ENCODE measurements at places on chromosomes 4 and X.

DNA sequence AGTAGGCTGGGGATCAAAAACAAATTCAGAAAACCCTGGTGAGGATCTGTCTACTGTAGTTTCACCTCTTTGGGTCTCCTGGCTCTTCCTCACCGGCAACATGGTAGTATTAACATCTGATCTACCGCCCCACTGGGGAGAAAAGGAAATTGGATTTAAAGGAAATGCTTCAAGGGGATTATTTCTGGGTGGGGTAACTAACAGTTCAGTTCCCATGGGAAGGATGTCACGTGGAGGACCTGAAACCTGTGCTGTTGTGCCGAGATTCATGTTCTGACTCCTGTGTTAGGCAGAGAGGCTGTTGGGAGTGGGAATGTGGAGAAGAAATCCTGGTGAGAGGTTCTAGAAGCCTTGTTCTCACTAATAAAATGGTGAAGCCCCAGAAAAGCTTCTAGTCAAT is 254.4 kb downstream of the BCOR start:
- DNase-seq: no peak

GRCh38 chr4:48420144-48420543 is 63.0 kb upstream of the SLC10A4 start:
- DNase-seq: no peak

DNA sequence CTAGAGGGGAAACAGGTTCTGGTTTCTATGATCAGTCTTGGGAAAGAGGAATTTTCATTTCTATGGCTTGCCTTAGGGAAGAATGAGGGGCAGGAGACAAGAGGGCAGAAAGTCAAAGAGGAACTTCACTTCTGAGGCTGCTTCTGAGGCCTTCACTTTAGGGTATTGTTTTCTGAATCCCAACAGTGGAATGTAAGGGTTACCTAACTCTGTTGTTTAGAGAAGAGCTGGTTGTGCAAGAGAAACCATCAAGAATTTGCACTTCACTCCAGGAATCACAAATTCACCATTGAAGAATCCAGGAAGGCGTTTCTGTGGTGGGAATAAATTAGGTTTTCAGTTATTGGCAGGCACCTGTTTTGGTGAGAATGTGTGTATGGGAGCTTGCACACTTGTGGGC is 126.7 kb upstream of the AMOT start:
- no peak for DNase-seq

DNA sequence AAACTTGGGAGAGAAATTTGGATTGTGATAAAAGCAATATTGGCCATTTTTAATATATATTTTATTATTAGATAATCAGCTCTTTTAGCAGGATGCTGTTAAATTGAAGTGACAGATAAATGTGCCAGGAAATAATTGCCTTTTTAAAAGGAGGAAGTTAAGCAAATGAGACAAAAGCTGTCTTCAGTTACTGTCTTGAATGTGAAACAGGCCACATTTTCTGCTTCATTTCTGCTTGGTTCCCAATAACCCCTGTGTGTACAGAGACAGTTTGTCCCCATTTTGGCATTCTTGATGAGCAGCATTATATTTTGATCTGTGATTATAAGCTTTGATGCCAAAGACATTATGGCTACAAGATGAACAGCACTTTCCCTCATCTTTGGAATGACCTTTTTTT is 953 bp downstream of the EPGN start:
- no peak for DNase-seq

DNA sequence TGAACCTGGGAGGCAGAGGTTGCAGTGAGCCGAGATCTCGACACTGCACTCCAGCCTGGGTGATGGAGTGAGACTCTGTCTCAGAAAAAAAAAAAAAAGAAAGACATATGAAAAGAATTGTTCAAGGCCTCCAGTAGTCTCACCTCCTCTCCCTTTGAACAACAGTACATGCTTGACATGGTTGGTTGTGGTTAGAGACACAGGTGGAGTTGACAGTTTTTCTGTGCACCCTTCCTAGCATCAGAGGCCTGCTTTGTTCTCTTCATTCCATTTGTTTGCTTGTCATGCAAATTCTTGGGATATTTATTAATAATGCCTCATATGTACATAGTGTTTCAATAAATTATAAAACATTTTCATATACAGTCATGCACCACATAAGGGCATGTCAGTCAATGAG is 18.3 kb upstream of the PDCL2 start:
- no peak for DNase-seq

- no peak for DNase-seq
Measured at GRCh38 chr4:156773648-156774357, 197.8 kb downstream of the PDGFC start.

DNA sequence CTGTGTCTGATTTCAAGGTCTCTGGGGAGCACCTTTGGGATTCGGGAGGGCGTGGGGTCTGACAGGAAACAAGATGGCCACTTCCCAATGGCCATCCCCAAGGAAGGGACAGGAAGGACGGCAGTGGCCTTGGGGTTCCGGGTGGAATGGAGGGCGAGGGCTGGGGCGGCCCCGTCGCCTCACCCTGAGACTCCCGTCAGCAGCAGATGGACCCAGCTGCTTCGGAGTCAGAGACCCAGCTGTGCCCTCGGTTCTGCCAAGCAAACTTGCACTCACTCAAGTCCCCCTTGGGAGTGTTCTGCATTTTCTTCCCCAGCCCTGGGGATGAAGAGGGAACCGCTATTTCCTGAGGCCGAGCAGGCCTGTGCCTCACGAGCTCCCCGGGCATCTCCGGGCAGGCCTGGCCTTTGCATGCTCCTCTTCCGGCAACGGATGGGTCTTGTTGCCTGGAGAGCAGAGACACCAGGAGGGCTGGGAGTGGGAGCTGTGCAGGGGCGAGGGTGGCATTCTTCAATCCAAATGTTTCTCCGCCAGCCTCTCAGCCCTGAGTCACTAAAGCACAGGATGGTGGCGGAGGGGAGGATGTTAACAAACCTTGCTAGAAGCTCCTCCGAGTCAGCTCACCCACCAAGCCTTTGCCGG is 6.8 kb upstream of the DUSP9 start:
- DNase-seq: no peak

DNA sequence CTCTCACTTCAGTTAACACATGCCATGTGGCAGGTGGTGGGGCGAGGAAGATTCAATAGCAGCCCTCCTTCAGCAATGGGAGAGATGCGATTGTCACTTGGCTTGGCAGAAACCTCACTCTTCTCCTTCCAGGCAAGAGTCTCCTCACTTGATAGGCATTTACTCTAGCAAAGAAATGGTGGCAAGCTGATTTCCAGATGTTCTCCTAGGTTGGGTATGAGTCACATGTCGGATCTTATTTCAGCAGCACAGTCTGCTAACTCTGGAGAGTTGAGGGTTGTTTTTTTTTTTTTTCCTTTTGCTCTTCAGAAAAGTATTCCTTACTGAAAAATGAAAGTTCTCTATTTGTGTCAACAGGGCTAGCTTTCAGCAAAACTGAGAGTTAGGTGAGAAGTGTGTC is 119.5 kb upstream of the CHRDL1 start:
- DNase-seq: no peak
